IMR-90 (cell line): ENCODE measurements at places on chromosomes 6 and 20.

DNA sequence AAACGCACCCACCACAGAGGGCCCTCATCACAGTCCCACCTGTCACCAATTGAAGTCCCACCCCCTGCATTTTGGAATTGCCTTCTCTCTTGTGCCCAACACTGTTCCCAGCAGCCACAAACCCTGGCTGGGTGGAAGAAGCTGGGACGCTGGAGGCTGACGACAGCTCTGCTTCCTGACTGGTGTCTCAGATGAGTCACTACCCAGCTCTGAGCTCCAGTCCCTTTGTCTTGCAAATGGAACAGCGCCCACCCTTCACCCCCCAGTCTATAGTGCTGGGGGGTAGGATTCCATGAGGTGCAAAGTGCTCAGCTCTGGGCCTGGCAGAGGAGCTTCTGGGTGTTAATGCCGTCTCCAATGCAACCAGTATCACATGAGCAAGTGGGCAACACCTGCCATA, 85.3 kb downstream of the DLGAP4 start:
- DNase-seq: no peak

GRCh38 chr20:23167431-23167830, 81.3 kb upstream of the CD93 start:
- DNase-seq: peak; percentile 34

GRCh38 chr20:56060486-56060885, 55.2 kb upstream of the CBLN4 start:
- DNase-seq: no peak

DNA sequence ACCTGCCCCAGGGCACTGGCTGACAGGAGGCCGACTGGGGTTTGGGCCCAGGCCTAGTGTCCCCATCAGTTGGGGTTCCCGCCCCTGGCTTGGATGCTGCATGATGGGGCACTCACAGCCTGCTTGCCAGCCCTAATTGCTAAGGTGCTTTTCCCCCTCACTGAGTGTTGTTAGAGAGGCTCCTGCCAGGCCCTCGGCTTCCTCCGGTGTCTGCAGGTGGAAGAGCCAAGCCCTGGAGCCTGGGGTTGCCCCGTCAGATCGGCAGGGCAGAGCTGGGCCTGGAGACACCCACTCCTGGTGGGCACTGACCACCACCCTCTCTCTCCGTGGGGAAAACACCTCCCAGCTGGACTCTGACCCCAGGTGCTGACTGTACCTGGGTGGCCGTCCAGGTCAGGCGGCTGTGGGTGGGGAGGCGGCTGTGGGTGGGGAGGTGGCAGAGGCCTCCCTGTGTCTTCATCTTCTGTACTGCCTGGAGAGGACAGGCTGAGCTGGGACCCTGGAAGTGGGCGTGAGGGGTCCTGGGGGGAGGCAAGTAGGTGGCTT, 6.0 kb upstream of the CABLES2 start:
- DNase-seq: no peak

DNA sequence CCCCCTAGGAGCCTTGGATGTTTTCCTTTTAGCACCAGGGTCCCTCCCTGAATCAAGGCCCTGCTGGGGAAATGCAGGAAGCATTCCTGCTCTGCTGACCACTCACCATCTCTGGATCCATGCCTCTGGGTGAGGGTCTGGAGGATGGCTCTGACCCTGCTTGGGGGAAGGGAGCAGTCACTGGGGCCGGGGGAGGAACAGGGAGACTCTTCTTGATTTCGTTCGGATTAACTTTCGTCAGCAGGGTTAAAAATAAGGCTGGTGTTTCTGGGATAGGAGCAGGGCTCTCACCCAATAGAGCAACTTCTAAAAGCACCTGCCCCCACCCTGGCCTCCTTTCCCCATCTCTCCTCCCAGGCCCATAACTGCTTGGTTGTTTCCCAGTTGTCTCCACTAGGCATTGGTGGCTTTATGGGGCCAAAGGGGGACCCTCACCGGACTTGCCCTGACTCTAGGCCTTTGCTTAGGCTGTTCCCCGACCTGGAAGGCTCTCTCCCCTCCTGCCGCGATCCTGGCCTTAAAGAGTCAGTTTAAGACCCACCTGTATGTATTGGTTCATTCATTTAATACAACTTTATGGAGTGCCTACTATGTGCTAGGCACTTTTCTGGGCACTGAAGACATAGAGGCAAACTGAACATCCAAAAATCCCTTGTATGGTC, 63.0 kb downstream of the JPH2 start:
- DNase-seq: no peak

DNA sequence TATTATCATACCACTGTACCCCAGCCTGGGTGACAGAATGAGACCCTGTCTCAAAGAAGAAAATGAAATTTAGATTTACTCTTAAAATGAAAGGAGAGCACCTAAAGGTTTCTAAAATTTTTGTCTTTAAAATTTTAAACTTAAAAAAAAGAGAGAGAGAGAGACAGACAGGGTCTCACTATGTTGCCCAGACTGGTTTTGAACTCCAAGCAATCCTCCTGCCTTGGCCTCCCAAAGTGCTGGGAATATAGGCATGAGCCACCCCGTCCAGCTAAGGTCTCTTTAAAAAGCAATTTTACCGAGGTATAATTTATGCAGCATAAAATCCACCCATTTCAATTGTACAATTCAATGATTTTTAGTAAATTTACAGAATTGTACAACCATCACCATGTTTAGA, 33.2 kb downstream of the ILRUN start:
- no peak for DNase-seq

- no peak for DNase-seq
These were observed 142.7 kb upstream of the GGTLC1 start for GRCh38 chr20:24131281-24131680.

GRCh38 chr6:37513576-37513975, 13.9 kb upstream of the CCDC167 start:
- DNase-seq: no peak

GRCh38 chr20:43397147-43397546, 60.5 kb upstream of the SRSF6 start:
- DNase-seq: no peak

DNA sequence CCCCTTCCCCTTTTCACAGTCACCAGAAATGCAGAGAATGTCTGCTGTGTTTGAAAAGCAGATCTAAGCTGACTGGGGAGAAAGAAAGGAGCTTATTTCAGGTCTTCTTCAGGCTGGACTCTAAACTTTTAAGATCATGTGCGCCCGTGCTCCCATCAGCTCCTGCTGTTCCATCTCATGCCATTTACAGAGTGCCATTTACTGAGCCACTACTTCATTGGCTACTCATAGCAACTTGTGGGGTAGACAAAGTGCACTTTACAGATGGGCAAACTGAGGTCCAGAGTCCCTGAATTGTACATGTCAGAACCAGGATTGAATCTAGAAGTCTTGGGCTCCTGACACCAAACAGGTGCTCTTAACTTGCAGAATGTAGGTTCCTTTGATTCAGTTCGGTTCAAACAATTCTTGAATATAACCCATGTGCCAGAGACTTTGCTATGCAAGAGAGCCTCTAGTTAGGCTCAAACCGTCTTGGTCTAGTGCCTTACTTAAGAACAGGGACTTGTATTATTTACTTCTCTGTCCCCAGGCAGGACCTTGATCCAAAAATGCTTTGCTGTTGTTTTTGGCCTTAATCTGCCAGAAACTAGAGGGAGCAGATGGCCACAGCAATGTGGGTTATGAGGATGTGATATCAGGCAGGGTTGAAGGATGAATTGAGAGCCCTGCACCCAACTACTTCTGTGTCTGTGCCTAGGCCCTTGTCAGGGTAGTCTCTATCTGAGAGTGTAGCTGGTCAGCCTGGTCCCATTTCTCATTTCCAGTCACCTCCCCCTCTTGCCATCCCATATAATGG, 56.4 kb downstream of the RALY start:
- DNase-seq: no peak

- DNase-seq: no peak
These were observed 1.5 kb upstream of the SIRPB1 start for GRCh38 chr20:1621316-1621715.

DNA sequence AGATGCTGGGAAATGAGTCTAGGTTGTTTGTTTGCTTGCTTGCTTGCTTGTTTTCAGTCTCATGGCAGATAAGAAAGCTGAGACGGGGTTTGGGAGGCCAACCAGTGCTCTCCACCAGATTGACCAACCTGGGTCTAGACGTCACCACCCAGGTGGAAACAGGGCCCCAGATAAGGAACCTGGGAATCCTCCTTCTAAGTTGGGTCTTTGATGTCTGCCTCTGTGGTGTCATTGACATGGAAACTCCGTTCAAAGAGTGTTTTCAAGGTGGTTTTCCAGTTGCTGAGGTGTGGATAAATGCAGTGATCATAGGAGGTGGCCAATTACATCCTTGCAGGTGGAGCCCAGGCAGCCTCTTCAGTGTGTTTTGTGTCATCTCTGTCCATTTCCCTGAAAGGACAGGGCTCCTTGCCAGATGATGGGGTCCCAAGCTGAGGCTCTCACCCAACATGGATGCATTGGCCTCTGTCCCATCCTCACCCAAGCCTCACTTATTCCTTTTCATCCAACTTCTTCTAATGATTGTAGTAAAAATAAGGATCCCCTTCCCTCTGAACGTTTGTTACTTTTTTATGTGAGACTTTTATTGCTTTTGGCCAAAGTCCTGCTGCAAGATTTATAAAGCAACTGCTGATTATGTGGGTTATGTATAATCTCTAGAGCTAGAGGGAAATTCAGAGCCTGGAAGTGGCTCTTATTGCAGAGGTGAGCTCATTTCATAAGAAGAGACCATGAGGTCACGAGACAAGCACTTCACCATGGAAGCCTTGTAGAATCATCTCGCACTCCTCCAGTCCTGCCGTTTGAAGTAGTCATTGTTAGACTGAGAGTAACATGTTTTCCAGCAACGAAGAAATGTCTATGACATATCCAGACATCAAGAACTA, 32.0 kb upstream of the SYNDIG1 start:
- no peak for DNase-seq

DNA sequence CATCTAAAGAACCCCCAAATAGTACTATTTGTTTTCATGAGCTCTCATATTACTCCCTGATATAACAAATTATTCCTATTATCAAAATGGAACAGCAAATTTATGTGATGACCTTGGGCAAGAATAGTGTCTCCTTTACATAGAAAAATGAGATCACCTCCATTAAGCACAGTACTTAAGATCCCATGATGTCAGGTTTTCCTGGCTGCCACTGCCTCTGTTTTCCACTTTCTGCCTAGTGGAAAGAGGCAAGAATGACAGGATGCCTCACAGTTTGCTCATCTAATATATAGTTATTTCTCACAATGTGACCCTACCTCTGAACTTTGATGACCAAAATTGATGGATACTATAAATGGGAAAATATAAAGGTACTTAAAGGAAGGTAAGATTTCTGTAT, 260.1 kb upstream of the SGK1 start:
- peak; percentile 59 for DNase-seq

DNA sequence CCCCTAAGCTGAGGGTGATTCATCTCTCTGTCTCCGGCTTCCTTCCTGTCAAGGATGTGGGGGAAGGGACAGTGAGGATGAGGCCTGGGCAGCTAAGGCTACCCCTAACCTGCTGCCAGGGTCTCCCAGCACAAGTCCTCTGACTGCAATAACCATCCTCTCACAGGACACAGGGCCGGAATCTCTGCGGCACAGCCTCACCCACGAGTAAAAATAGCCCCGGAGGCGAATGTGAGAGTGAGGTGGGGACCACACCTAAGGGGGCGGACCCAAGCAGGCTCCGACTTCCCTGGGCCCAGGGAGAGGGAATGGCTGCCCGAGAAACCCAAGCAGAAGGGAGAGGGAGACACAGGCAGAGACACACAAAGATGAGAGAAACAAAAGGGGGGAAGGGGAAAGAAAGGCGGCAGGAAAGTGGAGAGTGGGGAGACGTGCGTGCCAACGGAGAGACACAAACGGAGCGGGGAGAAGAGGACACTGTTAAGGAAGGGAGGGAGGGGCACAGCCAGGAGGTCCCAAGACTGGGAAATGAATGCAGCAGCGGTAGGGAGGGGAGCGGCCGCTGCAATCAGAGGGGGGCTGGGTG, 1.4 kb downstream of the CLIC1 start:
- DNase-seq: peak; percentile 59

- no peak for DNase-seq
These were observed 375.7 kb downstream of the GJA1 start for GRCh38 chr6:121811106-121811505.

DNA sequence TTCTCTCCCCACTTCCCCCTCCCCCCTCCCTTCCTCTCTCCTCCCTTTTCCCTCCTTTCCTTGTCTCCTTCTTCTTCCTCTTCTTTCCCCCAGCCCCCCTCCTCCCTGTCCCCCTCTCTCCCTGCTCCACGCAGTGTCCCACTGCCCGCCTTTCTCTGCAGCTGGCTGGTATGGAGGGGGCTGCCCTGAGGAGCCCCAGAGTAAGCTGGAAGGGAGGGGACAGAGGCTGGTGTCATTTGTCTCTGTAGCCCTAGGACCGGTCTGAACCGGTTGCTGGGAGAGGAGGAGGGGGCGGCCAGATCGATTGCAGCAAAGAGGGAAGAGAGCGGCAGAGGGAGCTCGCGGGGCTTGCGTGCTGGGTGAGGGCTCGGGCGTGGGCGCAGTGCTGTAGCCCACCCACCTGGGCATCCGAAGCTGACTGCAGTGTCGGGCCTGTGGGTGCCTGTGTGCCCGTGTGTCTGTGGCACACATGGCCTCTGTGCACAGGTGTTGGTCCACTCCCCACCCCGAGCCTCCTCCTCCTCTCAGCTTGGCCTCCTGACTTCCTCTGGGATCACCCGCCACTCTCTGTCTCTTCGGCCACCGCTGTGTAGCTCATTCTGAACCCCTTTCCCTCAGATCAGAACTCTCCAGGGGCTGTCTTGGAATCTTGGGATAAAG, 50.6 kb downstream of the SRC start:
- no peak for DNase-seq

DNA sequence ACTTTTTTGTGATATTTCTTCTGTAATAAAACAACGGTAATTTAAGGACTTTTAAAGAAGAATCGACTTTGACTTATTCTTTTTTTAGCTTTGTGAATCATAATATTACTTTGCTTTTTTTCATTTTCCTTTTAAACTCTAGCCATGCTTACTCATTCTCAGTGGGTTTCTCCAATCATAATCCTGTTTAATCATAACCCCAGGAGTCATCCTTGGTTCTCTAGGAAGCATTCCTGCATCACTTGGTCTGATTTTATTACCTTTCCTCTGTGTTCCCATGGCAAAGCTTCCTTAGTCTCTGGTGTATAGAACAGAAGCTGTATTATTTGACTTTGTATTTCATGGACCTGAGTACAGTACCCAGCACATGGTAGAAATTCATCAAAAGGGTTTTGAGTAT, 223.5 kb downstream of the CDKAL1 start:
- DNase-seq: peak; percentile 79

GRCh38 chr20:32650401-32650944, 23.3 kb downstream of the C20orf203 start:
- DNase-seq: no peak

DNA sequence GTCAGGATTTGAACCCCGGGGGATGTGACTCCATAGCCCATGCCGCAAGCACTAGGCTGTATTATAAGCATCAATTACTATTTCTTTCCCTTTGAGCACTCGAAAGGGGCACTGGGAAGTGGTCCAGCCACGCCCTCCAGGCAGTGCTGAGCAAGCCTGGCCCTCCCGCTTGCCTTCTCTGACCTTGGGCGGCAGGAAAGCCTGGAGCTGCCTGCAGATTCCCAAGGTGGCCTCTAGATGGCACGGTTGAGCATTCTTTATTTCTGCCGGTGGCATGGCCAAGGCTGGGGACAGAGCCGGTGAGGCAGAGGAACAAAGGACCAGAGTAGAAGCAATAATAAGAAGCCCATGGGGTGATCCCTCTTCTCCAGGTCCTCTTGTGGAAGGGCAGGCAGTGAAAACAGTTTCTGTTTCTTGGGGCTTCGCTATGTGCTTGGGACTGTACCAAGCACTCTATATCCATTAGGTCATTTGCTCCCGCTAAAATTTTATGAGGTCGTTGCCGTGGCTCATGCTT, 32.0 kb downstream of the ARHGAP40 start:
- peak; percentile 20 for DNase-seq

- no peak for DNase-seq
These were observed 124.9 kb upstream of the TMEM170B start for GRCh38 chr6:11412616-11413015.
